ENCODE measurements at places on chromosomes 3 and 15.

GRCh38 chr15:57472861-57473260 is 96.6 kb downstream of the CGNL1 start:
- DNase-seq = peak; percentile 29
- H3K4me3 ChIP-seq = no peak overlapping the region
- H3K4me1 ChIP-seq = peaks cover 20% of the 10 kb centered on the region
- no peak overlapping the region for H3K27ac ChIP-seq
- no peaks in the 10 kb centered on the region for H3K36me3 ChIP-seq
- H3K27me3 ChIP-seq = no peaks in the 10 kb centered on the region

DNA sequence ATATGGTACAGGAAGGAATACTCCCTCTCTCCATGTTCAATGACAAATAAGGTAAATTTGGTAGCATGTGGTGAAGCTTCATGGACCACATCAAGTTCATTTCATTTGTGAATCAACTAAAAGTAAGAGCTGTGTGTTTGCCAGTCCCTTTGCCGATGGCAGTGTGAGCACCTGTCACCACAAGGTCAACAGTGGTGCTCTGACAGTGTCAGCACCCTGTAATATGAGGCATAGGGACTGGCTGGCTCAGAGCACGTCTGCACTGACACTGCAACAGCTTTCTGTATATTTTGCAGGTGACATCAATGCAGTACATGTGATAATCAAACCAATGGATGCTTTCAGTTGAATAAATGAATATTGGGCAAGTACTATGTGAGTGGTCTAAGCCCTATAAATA is 852.4 kb downstream of the TUSC7 start:
- no peak overlapping the region for H3K4me3 ChIP-seq
- no peak overlapping the region for H3K27ac ChIP-seq
- H3K27me3 ChIP-seq = no peaks in the 10 kb centered on the region
- no peaks in the 10 kb centered on the region for H3K36me3 ChIP-seq
- no peak for DNase-seq

DNA sequence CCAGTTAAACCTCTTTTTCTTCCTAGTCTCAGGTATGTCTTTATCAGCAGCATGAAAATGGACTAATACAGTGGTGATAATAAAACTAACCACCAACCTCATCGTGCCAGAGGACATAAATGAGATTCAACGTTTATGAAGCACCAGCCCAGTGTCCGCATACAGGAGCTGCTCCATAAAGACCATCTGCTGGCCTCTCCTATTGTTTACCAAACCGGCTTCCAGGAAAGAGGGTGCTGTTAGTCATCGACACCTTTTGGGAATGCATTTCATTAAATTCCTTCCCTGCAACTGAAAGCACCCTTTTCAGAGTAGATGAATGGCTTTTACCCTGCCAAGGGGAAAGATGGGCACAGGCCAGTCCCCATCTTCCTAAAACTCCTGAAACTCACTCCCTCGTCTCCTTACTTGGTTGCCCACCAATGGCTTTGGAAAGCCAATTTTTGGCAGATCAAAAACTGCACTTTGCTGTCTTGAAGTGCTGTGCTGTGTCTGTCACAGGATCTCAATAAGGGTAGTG is 122.1 kb downstream of the AQP9 start:
- no peaks in the 10 kb centered on the region for H3K4me1 ChIP-seq
- H3K27ac ChIP-seq = no peak overlapping the region

- H3K27ac ChIP-seq = no peak overlapping the region
- no peak overlapping the region for H3K4me3 ChIP-seq
- H3K27me3 ChIP-seq = peaks cover 61% of the 10 kb centered on the region
- no peaks in the 10 kb centered on the region for H3K4me1 ChIP-seq
Measured at GRCh38 chr15:70437882-70438451, 325.4 kb downstream of the UACA start.

DNA sequence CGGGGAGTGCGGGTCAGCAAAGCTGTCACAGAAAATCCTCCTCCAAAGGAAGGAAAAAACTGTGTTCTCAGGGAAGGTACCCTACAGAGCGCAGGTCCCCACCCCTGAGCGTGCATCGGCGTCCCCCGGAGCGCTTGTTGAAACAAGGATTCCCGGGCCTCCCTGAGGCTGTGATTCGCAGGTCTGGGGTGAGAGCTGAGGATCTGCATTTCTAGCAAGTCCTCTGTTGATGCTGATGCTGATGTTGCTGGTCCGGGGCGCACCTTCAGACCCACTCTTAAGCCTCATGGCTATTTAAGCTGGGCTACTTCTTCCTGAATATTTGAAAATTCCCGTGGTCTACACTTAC is 226.2 kb upstream of the IGF1R start:
- no peak overlapping the region for H3K4me3 ChIP-seq
- H3K4me1 ChIP-seq = peaks cover 6% of the 10 kb centered on the region
- H3K36me3 ChIP-seq = no peaks in the 10 kb centered on the region
- no peak overlapping the region for H3K27ac ChIP-seq
- peaks cover 27% of the 10 kb centered on the region for H3K27me3 ChIP-seq

DNA sequence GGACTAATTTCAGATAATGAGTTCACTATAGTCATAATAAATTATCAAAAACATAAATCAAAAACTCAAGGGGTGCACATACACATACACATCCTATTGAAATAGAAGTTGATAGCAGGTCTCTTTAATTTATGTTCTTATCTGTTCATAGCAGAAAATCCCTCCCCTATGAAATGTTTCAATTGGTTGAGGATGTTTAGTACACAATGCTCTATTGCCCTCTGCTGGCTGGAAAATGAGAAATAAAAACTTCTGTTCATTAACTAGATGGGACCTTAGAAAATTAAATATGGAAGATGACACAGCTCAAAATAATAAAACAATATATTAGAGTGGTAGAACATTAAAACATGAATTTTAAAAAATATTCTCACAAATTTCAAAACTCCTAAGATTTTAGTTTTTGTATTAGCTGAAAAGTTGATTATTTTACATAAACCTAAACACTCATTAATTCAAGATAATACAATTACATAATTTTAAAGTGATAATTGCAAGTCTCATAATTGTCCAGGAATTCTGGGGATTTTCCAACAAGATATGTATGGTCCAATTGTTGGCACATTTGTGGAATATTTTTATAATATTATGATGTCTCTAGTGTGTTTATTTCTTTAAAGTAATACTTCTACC is 735.0 kb downstream of the ROBO1 start:
- no peaks in the 10 kb centered on the region for H3K36me3 ChIP-seq
- H3K27me3 ChIP-seq = no peaks in the 10 kb centered on the region

GRCh38 chr15:72890043-72890442 is 106.5 kb upstream of the ADPGK start:
- no peaks in the 10 kb centered on the region for H3K36me3 ChIP-seq
- no peak overlapping the region for H3K27ac ChIP-seq
- no peaks in the 10 kb centered on the region for H3K27me3 ChIP-seq
- no peak for DNase-seq
- H3K4me1 ChIP-seq = no peaks in the 10 kb centered on the region

- no peak overlapping the region for H3K4me3 ChIP-seq
- no peaks in the 10 kb centered on the region for H3K4me1 ChIP-seq
- peaks cover 14% of the 10 kb centered on the region for H3K36me3 ChIP-seq
- no peak overlapping the region for H3K27ac ChIP-seq
- H3K27me3 ChIP-seq = no peaks in the 10 kb centered on the region
Measured at GRCh38 chr3:123112232-123112631, 45.4 kb downstream of the PDIA5 start.

GRCh38 chr3:86257955-86258641 is 732.9 kb downstream of the VGLL3 start:
- H3K36me3 ChIP-seq = no peaks in the 10 kb centered on the region
- no peak overlapping the region for H3K4me3 ChIP-seq
- DNase-seq = no peak
- H3K4me1 ChIP-seq = no peaks in the 10 kb centered on the region
- no peaks in the 10 kb centered on the region for H3K27me3 ChIP-seq
- H3K27ac ChIP-seq = no peak overlapping the region

GRCh38 chr3:55445551-55445950 is 41.6 kb downstream of the WNT5A start:
- H3K36me3 ChIP-seq = no peaks in the 10 kb centered on the region
- H3K27ac ChIP-seq = no peak overlapping the region
- H3K27me3 ChIP-seq = no peaks in the 10 kb centered on the region
- no peak for DNase-seq
- no peaks in the 10 kb centered on the region for H3K4me1 ChIP-seq

All from astrocyte (in vitro differentiated cells and primary cell).